ENCODE measurements at places on chromosomes 2 and 18.

- no peak for DNase-seq
Measured at GRCh38 chr2:119289093-119289492, 65.5 kb downstream of the STEAP3 start.

DNA sequence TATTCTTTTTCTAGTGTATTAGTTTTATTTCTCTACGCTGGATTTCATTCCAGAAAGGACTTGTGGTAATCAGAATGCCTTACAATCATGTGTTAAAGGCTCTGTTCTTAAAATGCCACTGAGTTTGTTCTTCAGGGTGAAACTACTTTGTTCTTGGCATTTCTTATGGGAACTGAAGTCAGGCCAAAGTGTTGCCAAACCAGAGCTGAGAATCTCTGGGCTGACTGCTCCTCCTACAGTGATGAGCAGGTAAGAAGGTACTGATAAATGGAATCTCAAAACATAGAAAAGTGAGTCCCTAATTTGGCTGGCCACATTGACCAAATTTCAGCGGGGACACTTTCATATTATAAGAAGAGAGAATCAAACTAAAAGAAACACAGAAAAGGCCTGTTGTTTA, 55.1 kb upstream of the ZNF397 start:
- no peak for DNase-seq

GRCh38 chr2:30231212-30231995, at the start of gene LBH:
LBH (plus strand) TSS chr2:30231534; CDS start chr2:30231739, 205 bp downstream.
- peak; percentile 91 for DNase-seq

- no peak for DNase-seq
Measured at GRCh38 chr2:204355688-204356087, 189.6 kb upstream of the PARD3B start.

GRCh38 chr2:54226260-54226659, 29.8 kb downstream of the TSPYL6 start:
- no peak for DNase-seq

GRCh38 chr2:28435241-28435640, 42.6 kb downstream of the FOSL2 start:
- no peak for DNase-seq

DNA sequence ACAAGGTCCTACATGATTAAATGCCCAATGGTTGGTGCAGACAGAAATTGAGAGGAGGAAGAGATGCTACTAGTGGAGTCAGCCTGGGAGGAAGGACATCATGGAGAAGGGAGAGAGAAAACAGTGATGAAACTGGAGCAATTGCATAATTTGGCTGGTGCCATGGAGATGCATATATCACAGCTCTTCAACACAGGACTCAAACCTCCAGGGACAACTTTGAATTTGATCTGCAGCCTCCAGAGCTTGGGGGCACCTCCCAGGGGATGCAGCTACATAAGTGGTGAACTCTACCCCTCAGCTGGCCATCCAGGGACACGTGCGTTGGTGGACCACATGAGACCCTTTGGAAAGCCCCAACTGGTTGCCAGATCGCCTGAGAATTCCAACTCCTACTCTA, 80.4 kb downstream of the CTAGE1 start:
- no peak for DNase-seq

- no peak for DNase-seq
Measured at GRCh38 chr2:199490049-199490448, 32.3 kb upstream of the SATB2 start.

- peak; percentile 55 for DNase-seq
Measured at GRCh38 chr2:103789381-103790095, 1027.7 kb downstream of the TMEM182 start.

DNA sequence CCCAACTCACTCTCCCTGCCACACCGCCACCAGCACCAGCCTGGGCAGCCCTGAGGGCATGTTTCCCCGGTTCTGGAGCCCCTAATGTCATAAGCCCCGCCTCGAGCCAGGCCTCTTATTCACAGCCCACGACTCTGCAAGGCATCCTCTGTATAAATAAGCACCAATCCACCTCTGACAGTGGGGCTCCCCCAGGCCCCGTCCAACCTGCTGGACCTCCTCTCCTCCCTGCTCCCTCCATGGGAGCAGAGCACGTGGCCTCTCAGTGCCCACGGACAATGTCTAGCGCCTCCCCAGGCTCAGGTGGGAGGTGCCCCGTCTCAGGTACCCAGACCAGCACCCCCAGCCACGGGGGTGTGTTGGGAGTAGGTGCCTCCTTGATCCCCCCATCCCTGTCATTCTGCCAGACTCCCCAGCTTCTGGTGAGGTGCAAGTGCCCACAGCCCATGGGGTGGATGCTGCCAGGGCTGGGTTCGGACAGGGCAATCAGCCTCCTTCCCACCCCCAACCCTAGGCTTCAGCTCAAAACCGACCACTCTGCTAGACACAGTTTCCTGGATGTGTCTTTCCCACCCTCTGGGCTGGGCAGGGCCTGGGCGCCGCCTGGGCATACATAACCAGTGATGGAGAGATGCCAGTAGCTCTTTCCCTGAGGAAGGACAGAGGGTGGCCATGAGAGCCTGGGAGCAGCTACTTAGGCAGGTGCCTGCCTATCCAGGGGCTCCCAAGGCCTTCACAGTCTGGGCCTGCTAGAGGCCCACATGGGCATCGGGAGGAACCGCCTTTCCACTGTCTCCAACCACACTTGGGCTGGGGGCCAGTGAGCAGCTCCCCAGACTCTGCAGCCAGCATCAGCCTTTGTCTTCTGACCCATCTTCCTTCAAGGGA, 1.6 kb upstream of the ADRA2B start:
- DNase-seq: no peak

GRCh38 chr2:85277416-85278158, 50.2 kb downstream of the TGOLN2 start:
- peak; percentile 96 for DNase-seq

DNA sequence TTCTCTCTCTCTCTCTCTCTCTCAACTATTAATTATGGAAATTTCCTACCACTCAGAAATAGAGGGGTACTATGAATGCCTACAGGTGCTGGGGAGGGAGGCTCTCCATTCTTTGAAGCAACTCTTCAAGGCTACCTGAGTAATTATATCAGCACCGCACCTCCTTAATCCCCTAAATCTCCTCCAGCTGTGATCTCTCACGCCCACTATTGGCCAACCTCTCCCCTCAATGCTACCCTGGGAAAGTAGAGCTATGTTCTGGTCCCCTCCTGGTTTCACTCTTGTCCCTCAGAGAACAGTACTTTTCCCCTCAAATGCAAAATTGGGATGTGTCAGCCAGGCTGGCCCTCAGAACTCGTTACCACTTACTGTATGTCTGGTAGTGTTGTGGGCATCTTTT, 1.6 kb downstream of the MOCOS start:
- no peak for DNase-seq

DNA sequence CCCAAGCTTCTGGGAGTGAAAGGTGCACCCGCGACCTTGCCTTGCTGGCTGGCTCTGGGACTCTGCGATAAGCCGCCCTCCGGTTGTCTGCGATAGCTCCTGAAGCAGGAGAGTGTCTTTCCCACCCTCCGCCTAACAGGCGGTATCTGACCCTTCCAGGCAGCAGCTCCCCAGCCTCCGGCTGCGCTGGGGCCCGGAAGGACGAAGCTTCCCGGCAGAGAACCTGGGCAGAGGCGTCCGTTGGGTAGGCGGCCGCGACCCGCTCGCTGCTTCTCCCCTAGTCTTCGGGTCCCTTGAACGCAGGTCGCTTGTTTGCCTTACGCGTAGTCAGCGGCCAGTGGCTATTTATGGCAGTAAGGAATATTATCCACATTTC, 446 bp upstream of the RHBDD1 start:
- DNase-seq: no peak

GRCh38 chr18:64202863-64203262, 54.0 kb upstream of the LINC00305 start:
- peak; percentile 34 for DNase-seq

- DNase-seq: no peak
Measured at GRCh38 chr2:4246364-4247131, 543.2 kb downstream of the DCDC2C start.

DNA sequence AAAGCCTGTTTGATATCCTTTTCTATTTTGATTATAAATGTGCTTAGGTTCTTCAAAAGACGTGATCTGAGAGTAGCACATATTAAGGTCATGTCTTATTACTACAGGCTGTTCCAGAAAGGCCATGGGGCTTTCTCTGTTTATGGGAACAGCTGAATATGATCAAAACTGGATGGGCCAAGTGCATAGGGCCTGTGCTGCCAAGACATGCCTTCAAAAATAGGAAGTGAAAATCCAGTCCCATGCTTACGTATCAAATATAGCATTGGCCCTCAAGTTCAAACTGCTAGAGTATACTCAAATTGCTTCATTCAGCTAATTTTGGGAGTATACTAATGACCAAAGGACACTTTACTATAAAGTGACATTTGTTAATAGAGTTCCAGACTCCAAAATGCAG, 24.1 kb downstream of the SLC25A52 start:
- DNase-seq: no peak

DNA sequence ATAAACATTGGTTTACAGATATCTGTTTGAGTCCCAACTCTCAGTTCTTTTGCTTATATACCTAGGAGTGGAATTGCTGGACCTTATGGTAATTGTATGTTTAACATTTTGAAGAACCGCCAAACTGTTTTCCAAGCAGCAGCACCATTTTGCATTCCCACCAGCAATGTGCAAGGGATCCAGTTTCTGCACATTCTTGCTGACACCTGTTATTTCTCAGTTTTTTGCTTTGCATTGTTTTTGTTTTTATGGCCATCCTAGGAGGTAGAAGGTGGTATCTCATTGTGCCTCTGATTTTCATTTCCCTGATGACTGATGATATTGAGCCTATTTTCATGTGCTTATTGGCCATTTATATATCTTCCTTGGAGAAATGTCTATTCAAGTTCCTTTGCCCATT, 71.2 kb downstream of the MCFD2 start:
- no peak for DNase-seq

DNA sequence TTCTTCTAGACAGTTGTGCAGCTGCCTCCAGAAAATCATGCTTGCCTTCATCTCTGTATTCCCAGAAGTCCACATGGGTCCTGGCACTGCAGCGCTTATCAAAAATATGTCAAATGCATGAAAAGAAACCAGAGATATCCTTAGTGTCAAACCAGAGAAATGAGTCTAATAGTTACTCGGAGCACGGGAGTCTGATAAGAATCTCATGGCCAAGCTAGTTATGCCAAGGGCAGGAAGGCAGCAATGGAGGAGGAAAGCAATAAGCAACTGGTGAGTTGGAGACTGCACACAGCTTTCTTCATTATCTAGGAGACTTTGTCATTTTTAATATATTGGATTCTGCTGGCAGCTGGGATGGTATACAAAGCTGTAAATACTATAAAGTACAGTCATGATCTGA, 38.6 kb downstream of the TRIB2 start:
- DNase-seq: no peak

DNA sequence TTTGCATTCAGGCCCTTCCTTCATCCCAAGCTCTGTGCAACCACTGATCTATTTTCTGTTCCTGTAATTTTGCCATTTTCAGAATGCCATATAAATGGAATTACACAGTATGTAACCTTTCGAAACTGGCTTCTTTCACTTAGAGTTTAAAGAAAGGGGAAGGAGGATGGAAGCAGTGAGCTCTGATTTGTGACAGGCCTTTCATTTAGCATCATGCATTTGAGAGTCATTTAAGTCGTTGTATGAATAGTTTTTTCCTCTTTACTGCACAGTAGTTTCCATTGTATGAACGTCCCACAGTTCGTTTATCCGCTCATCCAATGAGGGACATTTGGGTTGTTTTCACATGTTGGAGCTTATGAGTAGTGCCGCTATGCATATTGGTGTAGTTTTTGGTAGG, 67.0 kb downstream of the LBH start:
- DNase-seq: no peak

GRCh38 chr2:219611866-219612576, 14.4 kb downstream of the STK11IP start:
- no peak for DNase-seq

GRCh38 chr18:6728331-6728730, 1.2 kb upstream of the ARHGAP28 start:
- DNase-seq: no peak

GRCh38 chr2:2744107-2744506, 413.0 kb upstream of the MYT1L start:
- no peak for DNase-seq

DNA sequence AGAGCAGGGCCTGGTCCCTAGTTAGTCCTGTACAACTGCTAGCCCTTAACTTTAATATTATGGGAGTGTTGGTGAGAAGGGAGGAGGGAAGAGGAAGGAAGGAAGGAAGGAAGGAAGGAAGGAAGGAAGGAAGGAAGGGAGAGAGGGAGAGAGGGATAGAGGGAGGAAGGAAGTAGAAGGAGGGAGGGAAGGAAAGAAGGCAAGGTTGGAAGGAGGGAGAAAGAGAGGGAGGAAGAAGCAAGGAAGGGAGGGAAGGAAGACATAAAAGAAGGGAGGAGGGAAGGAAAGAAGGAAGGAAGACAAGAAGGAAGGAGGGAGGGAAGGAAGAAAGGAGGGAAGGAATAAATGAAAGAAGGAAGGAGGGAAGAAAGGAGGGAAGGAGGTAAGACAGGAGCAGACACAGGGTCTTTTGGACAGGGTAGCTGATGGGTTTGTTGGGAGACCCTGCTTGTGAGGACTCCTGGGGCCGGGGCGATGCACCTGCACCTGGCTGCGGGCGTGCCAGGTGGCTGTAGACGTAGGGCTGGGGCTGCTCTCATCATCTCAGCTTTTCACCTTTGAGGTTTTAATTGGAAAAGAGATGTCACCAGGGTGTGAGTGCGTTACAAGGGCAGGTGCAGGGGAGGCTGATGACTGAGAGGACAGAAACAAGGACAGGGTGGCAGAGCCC, 5.9 kb upstream of the POMC start:
- DNase-seq: no peak

GRCh38 chr18:50469380-50469781, 90.5 kb upstream of the MAPK4 start:
- DNase-seq: no peak

DNA sequence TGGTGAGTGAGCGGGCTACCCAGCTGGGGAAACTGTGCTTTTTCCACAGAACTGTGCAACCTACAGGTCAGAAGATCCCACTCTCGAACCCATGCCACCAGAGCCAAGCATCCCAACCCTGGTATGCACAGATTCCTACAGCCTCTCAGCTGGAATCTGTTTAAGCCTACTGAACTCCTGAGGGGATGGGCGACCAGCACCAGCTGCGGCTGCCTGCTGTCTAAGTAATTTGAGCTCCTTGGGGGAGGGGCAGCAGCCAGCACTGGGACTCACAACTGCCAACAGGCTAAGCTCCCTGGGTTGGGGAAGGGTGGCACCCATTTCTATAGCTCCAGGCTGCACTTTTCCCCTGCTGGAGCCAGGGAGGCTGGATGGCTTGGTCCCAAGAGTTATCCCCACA, 11.8 kb downstream of the CYP27C1 start:
- DNase-seq: peak; percentile 63

- DNase-seq: no peak
Measured at GRCh38 chr2:7816944-7817343, 864.9 kb upstream of the ID2 start.

DNA sequence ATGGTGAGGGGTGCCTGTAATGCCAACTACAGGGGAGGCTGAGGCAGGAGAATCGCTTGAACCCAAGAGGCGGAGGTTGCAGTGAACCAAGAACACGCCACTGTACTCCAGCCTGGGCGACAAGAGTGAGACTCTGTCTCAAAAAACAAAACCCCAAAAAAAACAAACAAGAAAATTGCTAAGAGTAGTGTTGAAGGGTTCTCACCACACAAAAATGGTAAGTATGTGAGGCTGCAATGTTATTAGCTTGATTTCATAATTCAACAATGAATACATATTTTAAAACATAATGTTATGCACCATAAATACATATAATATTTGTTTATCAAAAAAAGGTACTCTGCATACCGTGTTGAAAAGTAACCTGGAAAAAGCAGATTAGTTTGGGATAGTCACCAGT, 45.8 kb downstream of the PSMG2 start:
- DNase-seq: peak; percentile 26

- peak; percentile 85 for DNase-seq
Measured at GRCh38 chr2:135055182-135055786, 3.2 kb downstream of the RAB3GAP1 start.

Measured in fibroblast of skin of right biceps (primary cell).